Hematopoietic multipotent progenitor cell treated with erythropoietin and hydrocortisone succinate and interleukin-3 and kit ligand, for 15 days (in vitro differentiated cells): ENCODE measurements at places on chromosomes 3 and 15.

- no peak for DNase-seq
Measured at GRCh38 chr3:22671848-22672247, 531.3 kb upstream of the UBE2E2 start.

DNA sequence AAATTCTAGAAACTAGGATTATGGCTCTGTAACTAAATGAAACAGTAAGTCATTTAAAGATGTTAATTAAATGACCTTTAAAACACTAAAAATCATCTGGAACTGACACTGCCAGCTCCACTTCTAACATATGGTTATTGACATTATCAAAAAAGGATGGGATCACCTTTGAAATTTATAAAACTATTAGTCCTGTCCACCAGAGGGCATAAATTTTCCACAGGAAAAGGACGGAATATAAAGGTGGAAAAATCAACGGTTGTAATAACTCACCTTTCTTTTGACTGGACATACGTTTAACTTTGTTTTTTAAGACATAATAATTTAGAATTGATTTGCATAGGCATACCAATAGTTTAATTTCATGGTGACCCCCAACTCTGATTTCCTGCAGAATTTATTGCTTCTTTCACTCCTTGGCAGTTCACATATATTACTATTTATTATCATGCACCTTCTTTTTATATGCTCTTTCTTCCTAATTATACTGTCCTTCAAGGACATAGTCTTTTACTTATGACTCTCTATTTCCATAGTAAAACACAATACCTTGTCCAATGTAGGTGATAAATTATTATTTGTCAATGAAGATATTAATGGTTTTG lies 345.7 kb downstream of the CADM2 start:
- DNase-seq: no peak

GRCh38 chr3:114420072-114420471 lies 126.2 kb downstream of the TIGIT start:
- DNase-seq: no peak

DNA sequence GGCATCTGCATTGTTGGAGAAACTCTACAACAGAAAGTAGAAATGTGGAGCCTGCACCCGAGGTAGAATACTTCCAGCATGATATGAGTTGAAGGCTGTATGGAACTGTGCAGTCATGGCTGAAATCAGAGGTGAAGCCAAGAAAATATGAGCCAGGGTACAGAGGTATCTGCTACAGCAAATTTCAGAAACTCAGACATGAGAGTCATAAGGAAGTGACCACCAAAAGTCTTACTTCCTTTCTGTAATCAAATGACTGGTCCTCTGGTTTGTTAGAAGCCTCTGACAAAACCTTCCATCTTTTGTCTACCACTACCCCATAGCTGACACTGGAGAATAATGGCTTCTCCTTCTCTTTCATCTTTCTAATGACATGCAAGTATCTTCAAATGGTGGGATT lies 159.4 kb downstream of the TMEM108 start:
- DNase-seq: no peak

- no peak for DNase-seq
Measured at GRCh38 chr3:143827425-143827824, 20.8 kb downstream of the SLC9A9 start.

GRCh38 chr3:180320631-180321030 lies 281.3 kb upstream of the TTC14 start:
- DNase-seq: no peak

DNA sequence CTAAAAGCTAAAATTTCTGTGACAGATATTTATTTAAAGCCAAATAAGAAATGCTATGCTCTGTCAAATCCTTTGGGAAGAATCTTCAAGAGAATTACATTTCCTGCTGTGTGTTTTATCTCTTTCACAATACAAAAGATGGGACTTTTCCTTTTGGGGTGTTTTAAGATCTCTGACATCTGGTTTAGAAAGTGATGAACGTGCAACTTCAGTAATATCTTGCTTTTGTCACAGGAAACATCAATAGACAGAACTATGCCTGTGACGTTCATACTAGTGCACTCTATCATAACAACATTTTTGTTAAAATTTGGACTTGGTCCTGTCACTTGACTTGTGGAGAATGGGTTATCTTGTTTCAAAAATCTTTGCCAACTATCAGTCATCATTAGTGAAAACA lies 195.7 kb upstream of the KCNMB2 start:
- DNase-seq: no peak

GRCh38 chr15:77022646-77023575 lies 28.0 kb downstream of the PSTPIP1 start:
- DNase-seq: no peak

DNA sequence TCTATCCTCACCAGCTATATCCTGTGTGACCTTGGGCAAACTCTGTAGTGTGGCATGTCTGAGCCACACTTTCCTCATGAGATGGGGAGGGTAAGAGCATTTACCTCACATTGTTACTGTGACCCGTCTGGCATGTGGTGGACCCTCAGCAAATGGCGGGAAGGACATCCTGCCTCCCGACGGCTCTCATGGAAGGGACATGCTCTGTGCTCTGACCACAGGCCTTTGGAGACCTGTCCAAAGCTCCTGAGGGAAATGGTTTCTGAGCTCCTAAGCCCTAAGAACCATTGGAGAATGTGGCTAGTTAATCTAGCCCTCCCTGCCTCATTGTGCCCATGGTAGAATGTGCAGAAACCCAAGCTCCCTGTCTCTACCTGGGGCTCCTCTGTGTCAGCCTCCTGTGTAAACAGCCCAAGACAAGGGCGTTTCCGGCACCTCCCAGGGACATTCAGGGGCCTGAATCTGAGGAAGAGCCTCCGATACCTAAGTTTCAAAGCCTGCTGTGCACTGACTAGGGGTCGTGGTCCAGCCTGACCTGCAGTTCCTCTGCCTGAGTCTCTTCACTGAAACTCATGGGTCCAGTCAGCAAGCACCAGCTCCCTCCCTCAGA lies 29.0 kb downstream of the XYLB start:
- no peak for DNase-seq

DNA sequence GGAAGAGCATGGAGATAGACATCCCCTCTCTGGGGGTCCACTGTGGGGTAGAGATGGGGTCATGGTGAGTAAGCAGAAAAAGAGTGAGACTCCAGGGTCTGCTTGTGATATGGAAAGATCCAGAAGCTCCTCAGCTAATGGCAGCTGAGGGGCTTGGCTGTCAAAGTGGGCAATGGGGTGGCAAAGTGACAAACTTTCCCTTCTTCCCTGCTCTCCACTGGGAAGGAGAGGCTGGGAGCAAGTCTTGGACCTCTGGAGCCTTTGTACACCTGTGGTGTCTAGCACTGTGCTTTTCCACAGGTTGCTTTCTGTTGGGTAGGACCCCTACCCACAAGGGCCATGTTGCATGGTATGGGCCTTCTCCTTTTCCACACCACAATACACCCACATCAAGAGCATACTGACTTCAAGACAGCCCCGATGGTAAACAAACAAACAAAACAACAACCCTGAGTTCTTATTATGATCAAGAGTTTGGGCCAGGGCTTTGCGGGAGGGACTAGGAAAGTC lies 3.5 kb downstream of the ITGA11 start:
- DNase-seq: no peak

GRCh38 chr3:25573386-25574171 lies 91.1 kb downstream of the TOP2B start:
- DNase-seq: no peak

DNA sequence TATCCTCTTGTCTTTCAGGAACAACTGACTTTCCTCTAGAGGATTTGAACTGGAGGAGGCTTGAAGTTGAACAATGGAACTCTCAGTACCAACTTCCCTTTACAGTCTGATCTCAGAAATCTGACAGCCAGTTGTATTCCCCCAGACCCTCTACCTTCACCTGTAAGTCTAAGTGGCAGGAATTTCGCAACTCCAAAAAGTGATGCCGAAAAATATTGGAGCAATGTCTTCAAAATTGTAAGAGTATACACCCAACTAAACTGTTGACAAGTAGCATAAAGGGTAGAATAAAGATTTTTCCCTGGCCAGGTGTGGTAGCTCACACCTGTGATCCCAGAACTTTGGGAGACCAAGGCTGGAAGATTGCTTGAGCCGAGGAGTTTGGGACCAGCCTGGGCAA lies 69.1 kb upstream of the CFAP20DC start:
- no peak for DNase-seq

- no peak for DNase-seq
Measured at GRCh38 chr15:51172193-51172592, 77.5 kb upstream of the TNFAIP8L3 start.

GRCh38 chr3:30114918-30115317 lies 491.5 kb upstream of the TGFBR2 start:
- no peak for DNase-seq
